T follicular helper cell (primary cell): ENCODE measurements at places on chromosomes 2 and 18.

DNA sequence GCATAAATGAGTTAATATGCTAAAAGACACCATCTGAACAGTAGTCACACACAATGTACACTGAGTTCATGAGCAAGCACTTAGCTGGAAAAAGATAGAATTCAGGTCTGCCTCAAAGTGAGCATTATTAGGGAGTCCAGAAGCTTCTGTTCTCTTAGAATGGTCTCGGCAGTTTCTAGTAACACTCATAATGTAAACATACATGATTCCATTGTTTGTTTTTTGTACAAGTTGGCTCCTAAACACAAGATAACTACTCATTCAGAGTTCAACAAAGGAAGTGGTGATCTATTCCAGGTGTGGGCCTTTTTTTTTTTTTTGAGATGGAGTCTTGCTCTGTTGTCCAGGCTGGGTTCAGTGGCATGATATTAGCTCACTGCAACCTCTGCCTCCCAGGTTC lies 66.2 kb downstream of the ESCO1 start:
- DNase-seq, result no peak

DNA sequence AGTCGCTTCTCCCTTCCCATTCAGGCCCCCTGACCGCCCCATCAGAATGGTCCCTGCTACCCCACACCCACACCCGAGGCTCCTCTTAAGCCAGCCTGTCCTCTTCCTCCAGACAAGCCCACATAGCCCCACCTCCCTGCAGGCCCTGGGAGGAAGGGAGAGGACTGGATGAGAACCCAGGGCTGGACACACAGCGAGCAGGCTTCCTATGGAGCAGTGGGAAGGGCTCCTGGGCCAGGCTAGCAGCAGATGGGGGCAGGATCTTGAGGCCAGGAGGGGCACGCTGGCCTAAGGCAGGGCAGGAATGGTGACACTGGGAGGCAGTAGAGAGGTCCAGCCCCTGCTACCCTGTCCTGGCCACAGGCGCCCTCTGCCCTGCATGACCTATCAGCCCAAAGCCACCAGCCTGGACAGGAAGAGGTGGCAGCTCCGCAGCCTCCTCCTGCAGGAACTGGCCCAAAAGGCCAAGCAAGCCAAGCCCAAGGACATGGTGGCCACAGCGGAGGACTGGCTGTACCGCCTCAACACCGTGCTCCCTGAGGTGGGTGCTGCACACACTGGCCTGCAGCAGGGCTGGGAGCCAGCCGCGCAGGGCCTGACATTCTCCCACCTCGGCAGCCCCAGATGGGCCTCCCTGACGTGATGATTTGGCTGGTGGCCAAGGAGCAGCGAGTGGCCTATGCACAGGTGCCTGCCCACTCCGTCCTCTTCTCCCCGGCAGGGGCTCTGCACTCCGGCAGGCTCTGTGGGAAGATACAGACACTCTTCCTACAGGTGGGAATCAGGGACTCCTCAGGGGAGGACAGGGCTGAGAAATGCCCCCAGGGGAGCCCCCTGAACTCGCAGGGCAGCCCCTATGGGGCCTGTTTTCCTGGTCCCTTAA lies 43.3 kb downstream of the FER1L5 start:
- DNase-seq, result no peak

GRCh38 chr2:45651415-45652089 lies at the start of gene PRKCE:
Gene PRKCE, plus strand, starts transcription at chr2:45651675.
- DNase-seq, result peak; percentile 34

GRCh38 chr2:84388133-84388532 lies 70.9 kb downstream of the SUCLG1 start:
- no peak for DNase-seq

DNA sequence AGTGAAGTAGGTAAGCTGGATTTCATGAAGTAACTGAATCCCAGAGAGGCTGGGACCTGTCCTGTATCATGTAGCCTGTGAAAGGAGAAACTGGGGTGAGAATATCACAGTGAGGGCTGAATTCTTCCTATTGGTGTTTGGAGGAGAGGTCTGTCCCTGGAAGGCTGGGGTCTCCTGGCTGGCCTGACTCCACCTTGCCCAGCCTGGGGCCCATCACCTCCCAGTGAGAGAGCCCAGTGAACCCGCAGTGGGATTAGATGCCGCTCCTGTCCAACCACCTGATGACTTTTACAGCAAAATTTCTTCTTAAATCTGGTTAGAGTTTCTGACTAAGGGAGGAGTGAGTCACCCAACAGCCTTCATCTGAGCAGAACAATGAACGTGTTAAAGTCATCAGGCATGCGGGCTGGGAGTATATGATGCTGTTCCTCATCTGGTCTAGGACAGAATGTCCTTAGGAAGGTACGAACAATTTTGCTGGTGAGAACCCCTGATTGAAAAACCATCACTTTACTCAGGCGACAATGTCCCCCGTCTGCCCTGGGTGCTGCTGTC lies 152.9 kb downstream of the LPIN1 start:
- DNase-seq, result no peak

DNA sequence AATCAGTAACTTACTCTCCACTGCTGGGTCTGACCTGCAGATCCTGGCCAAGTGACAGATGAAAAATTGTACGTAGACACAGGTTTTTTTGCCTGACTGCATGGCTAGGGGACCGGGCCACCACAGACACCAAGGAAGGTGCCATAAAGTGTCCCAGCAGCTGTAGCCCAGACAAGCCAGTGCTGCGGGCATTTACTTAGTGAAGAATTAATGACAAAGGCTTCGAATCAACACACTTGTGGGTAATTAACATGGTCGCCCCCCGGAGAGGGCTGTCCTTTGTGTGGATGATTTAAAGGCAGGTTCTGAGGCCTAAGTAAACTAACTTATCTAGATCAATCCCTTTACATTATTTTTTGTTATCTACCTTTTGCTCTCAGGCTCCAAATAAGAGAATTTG lies 1709.1 kb upstream of the LRRTM1 start:
- DNase-seq, result no peak

DNA sequence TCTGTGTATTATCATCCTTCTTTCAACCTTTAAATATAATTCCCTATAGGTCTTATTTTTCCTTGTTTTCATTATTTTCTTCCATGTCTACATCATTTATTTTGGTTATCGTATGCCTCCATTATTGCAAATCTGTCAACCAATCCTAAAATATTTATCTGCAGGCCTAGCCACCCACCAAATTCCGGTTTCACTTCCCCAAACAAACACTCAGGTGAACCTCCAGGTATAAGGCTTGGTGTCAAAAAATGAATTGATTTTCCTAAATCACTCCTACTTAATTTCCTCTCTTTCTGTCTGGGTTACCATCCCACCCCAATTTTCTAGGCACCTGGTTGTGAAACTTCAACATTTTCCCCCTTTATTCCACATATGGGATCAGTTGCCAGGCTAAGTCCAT lies 111.9 kb upstream of the LINC00305 start:
- DNase-seq, result no peak

GRCh38 chr2:15865923-15866322 lies 74.4 kb upstream of the MYCN start:
- DNase-seq, result no peak

DNA sequence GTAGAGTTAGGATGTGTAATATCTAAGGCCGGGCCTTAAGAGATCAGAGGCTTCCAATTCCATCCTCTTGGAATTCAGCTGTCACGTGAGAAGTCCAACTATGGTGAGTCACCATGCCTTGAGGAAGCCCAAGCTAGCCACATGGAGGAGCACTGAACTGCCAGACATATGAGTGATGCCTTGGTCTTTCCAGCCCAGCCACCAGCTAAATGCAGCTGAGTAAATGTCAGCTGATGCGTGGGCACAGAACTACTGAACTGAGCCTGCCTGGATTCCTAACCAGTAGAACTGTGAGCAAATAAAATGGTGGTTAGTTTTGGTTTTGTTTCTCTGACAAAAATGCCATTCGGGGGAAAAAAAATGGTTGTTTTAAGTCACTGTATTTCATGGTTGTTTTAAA lies 153.7 kb upstream of the SERTAD2 start:
- DNase-seq, result no peak

- DNase-seq, result no peak
These were observed 67.1 kb upstream of the EPAS1 start for GRCh38 chr2:46230115-46230571.

DNA sequence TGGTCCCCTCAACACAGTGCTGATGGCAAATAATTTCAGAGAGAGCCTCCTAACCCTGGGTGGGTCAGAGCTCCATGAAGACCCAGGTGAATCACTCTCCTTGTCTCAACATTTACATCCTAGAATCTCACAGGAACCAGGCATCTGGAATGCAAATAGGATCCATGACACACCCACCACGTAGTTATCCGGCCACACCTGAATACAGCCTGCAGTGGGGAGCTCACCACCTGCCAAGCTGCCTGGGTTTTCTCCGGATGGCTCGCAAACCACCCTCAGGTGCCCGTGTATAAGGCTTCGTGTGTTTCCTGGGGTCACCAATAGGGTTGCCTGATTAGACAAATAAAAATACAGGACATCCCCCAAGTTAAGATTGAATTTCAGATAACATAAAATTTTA lies 9.9 kb downstream of the CHST10 start:
- no peak for DNase-seq

- DNase-seq, result no peak
These were observed 292.5 kb downstream of the ETAA1 start for GRCh38 chr2:67689651-67690050.

DNA sequence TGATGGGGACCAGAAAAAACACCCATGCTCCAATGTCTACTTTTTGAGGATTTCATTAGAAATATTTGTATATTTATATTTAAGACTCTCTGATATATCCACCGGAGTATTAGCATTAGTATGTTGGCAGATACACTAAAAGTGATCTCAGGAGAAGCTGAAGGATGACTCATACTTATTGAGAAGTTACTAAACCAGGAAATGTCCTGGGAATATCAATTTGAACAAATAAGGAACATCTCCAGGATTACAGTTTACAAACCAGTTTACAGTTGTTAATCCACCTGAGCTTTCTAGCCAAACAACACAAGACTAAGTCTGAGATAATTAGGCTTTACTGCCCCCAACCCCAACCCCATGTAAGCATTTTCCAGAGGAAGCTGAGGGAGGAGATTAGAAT lies 16.1 kb upstream of the DPP4 start:
- DNase-seq, result no peak

GRCh38 chr2:26722911-26723310 lies 30.4 kb downstream of the KCNK3 start:
- no peak for DNase-seq

- DNase-seq, result no peak
These were observed 159.9 kb upstream of the MMADHC start for GRCh38 chr2:149747456-149747855.

GRCh38 chr2:209772290-209772685 lies 656 bp downstream of the UNC80 start:
- no peak for DNase-seq

DNA sequence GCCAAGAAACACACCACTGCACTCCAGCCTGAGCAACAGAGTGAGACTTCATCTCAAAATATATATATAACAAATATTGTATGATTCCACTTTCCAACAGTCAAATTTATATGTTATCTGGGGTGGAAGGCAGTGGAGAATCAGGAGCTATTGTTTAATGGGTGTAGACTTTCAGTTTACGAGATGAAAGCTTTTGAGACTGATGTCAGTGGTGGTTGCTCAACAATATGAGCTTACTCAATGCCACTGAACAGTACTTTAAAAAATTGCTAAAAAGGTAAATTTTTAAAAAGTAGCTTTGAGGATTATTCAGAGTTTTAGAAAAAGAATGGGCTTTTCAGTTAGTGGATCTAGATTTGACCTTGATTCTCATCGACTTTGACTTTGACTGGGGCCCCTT lies 105.9 kb upstream of the ST6GAL2 start:
- DNase-seq, result no peak

GRCh38 chr18:10140461-10141282 lies 226.9 kb downstream of the VAPA start:
- no peak for DNase-seq

DNA sequence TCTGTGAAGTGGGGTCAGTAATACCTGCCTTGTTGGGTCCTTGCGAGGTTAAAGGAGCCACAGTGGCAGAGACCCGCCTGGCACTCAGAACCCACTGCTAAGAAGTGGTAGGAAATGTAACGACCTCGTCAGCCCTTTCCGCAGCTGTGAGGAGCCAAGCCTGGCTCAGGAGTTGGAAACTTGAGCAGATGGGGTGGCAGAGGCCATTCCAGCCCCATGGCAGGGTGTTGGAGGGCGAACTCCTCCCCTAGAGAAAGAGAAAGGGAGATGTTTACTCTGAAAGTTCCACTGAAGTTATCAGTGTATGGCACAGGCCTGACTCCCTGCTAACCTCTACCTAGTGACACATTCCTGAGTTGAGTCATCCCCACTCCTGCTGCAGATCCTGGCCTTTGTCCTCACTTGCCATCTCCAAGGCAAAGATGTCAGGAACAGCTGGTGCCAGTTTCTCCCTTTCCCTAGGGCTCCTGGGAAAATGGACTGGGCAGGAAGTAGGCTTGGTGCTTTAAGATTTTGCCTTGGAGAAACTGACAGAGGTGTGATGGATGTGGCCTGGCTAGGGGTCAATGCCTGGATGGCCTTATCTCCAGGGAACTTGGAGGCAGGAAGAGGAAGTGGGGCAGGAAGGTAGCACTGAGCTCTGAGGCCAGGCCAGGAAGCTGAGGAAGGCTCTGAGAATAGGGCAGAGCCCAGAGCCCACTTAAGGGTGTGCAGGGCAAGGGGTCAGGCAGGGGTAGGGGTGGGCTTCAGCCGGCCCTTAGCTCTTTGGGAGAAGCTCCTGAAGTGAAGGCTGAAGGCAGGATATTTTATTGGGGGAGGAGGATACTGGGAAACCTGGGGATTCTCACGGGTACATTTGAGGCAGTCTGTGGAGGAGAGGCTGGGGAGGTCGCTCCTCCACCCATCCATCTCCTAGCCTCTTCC lies 888 bp downstream of the VAMP5 start:
- no peak for DNase-seq

DNA sequence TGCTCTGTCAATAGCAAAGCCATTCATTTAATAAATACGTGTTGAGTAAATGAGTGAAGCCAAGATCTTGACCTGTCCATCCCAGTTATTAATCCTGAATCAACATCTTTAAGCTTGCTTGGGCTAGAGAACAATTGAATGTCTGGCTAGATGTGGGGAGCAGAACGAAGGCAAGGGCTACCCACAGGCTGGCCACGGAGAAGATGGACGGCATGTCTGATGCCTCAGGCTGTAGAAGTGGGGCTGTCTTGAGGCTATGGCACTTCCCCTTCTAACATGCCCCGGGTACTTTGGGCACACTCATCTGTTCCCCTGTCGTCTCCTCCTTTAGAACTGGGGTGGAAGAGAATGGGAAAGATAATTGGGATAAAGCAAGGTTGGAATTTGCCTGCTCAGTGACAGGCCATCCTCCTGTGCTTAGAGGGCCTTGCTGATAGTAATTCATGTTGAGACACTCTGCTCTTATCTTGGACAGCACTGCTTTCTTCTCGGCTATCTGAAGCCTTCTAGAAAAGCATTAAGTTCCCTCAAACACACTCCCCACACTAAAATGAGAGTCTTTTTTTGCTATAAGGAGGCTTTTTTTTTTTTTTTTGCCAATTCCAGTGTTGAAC lies 225.7 kb downstream of the MREG start:
- DNase-seq, result no peak

- no peak for DNase-seq
These were observed 119.1 kb upstream of the PELI1 start for GRCh38 chr2:64263315-64263714.

DNA sequence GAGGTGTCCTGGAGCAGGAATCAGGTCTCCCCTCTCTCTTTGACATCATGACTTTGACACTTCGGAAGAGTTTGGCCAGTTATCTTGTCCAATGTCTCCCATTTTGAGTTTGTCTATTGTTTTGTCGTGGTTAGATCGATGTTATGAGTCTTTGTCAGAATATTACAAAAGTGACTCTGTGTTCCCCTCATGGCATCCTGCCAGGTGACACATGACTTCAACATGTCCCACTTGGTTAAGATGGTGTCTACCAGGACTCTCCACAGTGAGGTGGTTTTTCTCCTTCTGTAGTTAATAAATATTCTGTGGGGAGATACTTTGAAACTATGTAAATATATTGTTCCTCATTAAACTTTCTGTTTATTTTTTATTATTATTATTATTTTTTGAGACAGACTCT lies 76.6 kb upstream of the BZW1 start:
- DNase-seq, result no peak
